ENCODE measurements at places on chromosomes 16 and 17.

DNA sequence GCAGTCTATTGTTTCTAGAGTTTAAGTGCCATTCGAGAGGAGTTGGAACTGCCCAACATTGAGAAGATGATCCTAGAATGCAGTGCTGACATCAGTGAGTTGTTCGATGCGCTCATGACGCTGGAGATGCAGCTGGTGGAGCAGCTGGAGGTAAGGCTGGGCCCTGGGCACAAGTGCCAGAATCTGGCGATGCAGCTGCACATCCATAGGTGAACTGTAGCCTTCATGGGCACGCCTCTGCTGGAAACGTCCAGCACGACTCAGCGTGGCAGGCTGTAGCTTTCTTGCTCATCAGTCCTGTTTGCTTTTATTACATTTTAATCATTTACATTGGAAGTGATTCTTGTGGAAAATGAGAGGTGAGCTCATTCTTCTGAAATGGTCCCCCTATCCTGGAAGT, 31.7 kb downstream of the DRC3 start:
- peak; percentile 5 for DNase-seq

DNA sequence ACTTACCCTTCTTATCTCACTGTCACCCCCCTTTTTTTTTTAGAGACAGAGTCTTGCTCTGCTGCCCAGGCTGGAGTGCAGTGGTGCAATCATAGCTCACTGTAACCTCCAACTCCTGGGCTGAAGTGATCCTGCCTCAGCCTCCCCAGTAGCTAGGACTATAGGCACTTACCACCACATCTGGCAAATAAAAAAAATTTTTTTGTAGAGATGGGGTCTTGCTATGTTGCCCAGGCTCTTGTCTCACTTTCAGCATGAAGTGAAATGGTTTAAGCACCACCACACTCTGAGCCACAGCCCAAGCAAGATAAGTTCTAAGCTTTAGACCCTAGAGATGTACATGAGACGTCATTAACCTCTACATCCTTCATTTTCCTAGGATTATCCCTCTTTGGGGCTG, 34.5 kb upstream of the EFCAB13 start:
- no peak for DNase-seq

DNA sequence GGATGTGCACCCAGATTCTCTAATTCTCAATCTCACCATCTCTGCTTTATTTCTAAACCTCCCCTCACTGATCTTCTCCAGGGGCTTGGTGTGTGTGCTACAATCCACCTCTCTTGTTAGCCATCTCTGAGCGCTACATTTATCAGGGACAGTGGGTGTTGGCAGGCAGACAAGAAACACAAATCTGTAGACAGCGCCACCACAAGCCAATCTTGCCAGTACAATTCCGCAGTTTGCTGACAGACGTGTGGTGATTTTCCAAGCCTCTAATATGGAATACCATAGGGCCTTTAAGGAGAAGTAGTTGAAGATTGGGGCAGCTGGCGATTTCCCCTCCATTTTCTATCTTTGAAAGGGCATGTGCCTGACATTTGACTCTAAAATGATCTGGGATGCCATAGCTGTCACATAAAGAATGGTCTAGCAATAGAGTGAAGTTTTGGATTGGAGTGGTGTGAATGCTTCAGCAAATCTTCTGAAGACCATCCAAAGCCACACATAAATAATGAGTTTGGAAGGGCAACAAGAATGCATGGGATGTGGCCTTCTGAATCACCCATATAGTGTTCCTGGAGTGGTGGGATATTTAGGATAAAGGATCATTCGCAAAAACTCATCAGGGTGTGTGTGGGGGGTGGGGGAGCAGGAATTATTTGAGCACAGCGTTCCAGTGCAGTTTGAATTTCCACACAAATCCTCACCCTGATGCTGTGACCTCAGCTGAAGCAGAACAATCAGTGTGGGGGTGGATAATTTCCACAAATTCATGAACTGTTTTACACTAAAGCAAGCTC, 12.0 kb upstream of the ANKFN1 start:
- no peak for DNase-seq

DNA sequence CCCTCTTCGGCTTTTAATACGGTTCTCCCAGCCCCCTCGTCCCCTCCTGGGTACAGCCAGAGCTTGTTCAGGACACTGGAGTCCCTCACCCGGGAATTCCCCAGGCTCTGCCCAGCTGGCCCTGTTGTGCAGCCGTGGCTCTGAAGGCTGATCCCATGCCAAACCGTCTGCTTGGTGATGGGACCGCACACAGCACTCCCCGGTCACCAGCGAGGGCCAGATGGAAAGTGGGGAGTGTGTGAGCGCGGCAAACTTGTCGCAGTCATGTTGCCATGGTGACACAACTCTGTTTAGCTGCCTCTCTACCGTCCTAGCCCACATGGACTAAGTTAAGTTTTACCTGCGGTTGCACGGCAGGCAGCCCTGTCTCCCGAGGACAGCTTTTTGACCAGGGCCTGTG, 107.9 kb downstream of the RAP1GAP2 start:
- no peak for DNase-seq

DNA sequence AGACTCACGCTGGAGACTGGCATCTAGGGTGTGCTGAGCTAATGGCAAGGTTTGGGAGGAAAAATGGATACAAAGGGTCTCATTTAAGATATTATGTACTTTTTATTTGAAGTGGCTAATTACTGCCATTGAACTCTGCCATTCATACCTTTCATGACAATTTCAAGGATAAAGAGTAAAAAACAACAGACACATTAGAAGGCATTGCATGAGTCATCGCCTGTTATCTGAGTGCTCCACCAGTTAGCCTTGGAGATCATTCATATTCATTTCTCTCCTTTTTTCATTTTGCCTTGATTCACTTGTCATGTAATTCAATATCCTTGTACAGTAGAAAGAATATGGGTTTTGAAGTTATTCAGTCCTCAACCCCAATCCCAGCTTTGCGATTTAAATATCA, 109.5 kb downstream of the CDH8 start:
- DNase-seq = peak; percentile 83

DNA sequence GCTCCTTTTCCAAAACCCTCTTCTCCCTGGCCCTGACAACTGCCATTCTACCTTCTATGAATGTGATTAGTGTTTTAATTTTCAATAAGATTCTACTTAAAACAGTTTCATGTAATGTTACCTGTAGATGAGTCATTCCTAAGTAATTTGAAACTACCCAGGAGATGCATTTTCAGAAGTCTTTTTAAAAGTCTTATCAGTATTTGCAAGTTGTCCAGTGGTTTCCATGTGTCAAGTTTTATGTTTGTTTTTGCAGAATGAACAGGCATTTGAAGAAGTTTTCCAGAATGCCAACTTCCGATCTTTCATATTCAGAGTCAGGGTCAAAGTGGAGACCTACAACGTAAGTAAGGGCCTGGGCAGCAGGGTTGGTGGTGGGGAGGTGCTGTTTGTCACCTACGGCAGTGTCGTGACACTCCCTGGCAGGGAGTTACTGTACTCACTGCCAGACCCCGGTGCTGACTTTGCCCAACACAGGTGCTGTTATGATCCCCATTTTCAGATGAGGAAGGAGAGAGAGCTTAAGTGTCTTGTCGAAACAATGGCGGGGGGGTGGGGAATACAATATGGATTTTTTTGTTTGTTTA, 65.0 kb downstream of the RPA1 start:
- DNase-seq = no peak

DNA sequence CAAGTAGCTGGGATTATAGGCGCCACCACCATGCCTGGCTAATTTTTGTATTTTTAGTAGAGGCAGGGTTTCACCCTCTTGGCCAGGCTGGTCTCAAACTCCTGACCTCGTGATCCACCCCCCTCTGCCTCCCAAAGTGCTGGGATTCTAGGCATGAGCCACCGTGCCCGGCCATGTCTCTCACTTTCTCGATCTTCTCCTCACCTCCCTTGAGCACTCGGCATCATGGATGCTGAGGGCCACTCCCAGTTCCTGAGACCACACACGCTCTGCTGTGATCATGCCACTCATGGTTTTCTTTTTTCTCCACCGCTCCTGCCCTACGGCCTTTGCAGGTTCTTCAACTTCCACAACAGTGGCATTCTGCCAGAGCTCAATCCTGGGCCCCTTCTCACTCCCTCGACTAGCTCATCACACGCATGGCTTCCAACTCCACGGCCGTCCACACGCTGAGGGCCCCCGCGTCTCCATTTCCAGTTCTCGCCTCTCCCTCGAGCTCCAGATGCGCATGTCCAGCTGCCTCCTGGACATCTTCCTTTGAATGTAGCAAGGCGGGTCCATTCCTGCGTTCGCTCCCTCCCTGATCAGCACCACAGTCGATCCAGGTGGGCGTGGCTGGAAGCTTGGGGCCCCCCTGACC, 5.5 kb upstream of the NCBP3 start:
- DNase-seq = no peak

DNA sequence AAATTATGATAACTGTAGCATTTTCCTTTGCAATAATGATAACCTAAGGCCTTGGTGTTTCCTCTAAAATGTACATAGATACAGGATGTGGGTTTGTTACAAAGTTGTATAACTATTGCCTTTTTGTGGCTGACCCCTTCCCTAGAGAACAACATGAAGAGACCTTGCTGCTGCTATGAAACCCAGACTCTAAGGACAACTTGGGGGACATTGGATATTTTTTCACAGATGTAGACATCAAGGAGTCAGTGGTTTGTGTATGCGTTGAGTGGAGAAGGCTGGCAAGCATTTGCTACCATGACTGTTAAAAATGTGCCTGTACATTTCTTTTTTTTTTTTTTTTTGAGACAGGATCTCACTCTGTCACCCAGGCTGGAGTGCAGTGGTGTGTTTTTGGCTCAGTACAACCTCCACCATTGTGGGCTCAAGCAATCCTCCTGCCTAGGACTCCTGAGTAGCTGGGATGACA, 12.3 kb downstream of the HMOX2 start:
- no peak for DNase-seq

- DNase-seq = no peak
Measured at GRCh38 chr17:72434991-72435618, 314.3 kb downstream of the SOX9 start.

- no peak for DNase-seq
Measured at GRCh38 chr17:83138820-83139219, 59.4 kb downstream of the METRNL start.

Measured in NCI-H2081 (cell line).